ENCODE measurements at places on chromosomes 1 and 21.

DNA sequence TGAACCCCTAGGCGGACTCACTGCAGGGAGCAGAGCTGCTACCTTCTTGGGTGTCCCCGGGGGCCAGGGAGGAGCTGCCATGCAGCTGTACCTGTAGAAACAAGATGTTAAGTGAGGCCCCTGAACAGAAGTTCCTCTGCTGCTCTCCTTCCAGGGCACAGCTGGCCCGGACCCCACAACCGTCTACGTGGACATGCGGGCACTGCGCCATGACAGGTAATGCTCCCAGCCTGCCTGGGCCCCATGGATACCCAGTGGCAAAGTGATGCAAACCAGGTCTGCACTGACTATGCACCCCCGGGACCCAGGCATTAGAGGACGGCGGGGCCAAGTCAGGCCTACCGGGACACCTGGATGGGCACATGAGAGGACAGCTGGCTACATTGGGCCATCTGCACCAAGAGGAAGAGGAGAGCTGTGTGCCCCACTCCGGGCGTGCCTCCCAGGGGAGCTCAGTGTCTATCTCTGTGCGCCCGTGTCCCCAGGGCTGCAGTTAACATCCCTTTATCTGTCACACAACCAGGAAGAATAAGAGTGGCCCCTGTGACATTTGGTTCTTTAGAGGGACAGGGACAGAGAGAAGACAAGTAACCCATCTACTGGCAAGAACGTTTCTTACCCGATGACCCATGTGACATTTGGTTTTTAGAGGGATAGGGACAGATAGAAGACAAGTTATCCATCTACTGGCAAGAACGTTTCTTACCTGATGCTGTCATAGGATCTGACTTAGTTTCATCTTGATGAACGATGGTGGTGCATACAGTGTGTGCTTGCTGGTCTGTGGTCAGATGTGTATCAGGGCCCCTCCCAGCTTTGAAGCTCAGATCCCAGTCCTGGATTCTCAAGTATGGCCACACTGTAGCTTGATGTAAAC, 44.1 kb downstream of the S100B start:
- no peak for ATAC-seq

GRCh38 chr1:36590264-36590663, 107.6 kb upstream of the CSF3R start:
- ATAC-seq: no peak

DNA sequence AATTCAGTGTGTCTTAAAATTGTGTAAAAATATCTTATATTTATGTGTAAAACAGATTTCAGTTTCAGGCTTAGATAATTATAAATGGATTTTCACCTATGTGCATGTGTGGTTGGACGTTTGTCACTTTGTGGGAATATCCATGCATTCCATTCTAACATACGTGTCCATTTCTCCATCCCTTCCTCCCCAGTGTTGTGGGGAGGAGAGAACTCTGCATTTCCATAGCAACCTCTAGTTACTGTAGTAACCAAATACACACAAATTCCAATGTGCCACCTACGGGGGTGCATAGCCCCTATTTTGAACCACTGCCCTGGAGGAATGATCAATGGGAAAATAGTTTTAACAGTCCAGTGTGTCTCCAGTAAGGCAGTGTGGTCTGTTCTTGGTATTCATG, 79.0 kb downstream of the RASAL2 start:
- ATAC-seq: no peak

- peak; percentile 35 for ATAC-seq
These were observed 30.1 kb downstream of the TNFRSF1B start for GRCh38 chr1:12196641-12197482.

DNA sequence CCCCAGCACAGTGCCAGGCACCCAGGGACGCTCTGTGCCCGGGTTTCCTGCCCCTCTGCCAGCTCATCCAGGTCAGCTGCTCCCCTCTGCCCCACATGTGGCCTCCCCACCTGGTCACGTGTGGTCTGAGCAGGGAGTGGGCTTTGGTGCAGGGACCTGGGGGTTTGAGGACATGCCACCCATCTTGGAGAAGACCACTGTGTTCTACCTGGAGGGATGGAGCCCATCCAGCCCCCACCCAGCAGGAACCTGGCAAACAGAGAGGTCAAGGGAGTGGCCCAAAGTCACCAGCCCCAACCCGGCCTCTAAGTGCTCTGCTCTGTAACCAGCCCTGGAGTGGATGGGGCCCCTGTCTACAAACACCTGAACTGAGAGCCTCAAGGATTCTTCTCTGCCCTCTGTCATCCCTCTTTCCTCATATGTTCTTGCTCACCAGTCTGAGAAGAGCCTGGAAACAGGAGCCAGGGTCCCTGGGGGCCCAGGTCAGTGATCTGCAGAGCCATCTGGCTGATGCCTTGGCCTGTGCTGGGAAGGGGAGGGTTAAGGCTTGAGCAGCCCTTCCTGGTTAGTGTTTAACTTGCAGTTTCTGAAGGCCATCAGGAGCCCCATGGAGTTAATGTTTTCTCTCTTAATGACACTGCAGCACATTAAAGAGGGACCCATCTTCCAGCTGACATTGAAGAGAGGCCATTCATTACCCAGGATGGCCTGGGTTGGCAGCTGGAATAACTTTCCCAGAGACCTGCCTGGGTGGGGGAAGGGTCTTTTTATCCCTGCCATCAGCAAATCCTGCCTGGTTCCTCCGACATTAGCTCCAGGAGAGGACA, 235.4 kb downstream of the PTPRU start:
- no peak for ATAC-seq

DNA sequence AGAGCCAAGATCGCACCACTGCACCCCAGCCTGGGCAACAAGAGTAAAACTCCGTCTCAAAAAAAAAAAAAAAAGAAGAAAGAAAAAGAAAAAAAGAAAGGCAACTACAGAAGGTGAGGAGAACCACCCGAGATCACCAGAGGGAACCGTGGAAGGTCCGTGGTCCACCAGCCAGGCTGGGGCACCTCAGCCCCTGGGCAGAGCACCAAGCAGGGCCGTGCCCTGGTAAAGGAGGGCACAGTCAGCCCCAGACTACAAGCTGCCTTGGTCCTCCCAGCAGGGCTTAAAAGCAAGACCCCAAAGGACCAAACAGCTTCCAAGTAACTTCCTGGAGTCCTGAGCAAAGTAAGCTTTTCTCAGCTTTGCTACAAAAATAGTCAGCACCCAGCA, 8.8 kb upstream of the SAMD11 start:
- ATAC-seq: no peak

DNA sequence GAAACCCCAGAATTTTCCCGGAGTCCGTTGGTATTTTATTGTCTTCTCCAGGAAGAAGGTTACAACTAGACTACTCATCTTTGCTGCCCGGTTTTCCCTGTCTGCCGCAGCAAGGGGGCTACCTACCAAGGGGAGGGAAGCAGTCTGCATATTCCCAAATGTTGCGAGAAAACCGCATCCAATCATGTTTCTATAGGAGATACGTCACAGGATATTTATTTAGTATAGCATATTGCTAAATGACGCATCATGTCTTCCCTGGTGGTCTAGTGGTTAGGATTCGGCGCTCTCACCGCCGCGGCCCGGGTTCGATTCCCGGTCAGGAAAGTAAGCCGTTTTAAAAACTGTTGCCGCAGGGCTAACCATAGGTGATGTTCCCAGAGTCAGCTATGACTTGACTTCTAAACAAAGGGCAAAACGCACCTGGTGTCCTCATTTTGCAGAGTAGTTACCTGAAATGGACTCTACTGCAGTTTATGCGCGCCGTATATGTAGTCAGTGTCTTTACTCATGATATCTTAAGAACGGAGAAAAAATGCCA, 15.2 kb upstream of the ZNF692 start:
- ATAC-seq: peak; percentile 75

DNA sequence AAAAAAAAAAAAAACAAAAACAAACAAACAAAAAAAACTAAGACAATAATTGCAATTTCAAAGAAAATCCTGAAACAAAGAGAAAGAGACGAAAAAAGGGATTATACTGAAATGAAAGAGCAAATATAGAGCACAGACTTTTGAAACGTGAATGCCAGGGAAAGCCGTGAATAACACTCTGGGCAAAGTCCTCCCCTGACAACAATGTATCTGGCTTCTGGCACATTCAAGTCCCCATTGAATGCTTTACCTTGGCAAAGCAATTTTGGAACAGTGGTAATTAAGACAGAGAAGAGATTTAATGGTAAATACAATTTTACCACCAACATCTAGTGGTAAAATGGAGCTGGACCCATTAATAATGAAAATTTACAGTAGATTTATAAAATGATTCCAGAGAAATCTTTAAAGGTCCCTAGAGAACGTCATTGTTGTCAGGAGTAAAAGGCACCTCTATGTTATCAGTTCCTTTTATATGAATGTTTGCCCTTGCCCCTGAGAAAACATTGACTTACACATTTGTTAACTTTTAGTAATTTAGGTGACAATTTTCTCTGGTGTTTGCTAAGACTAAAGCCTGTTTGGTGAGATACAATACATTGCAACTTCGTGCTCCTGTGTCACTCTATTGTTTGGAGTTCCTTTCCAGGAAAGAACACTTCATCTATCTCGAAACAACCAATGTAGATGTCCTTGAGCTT, 89.7 kb downstream of the GREM2 start:
- ATAC-seq: no peak

DNA sequence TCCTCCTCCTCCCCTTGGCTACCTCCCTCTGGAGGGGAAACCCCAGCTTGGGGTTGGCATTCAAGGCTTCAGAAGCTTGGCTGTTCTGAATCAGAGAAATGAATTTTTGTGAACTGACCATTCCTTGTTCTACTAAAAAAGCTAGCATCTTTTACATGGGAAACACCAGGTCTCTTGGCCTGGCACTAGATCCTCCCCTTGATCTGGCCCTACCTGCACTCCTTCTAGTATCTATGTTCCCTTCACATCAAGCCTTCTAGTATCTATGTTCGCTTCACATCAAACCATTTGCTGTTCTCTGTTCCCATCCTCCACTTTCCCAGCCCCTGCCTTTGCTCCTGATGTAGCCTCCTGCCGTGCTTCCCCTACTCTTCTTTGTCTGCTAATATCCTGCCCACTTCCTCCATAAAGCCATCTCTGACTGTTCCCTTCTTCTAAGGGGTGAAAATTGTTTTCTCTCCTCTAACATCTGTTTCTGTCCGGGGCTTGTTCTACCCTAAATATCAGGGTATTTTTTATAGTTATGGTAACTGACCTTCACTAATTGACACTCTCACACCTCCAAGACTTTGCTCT, 25.8 kb downstream of the FAM151A start:
- no peak for ATAC-seq

- no peak for ATAC-seq
These were observed 119.0 kb upstream of the NRIP1 start for GRCh38 chr21:15183813-15184257.

- no peak for ATAC-seq
These were observed 73.5 kb downstream of the SIK1 start for GRCh38 chr21:43353282-43354025.

GRCh38 chr1:44453798-44454349, 48.8 kb downstream of the RNF220 start:
- ATAC-seq: no peak

GRCh38 chr1:33111965-33112364, 31.0 kb downstream of the AZIN2 start:
- no peak for ATAC-seq

- ATAC-seq: no peak
These were observed 4.4 kb upstream of the OSBPL9 start for GRCh38 chr1:51612447-51612961.

- peak; percentile 11 for ATAC-seq
These were observed 610 bp downstream of the COL6A2 start for GRCh38 chr21:46098303-46099141.

DNA sequence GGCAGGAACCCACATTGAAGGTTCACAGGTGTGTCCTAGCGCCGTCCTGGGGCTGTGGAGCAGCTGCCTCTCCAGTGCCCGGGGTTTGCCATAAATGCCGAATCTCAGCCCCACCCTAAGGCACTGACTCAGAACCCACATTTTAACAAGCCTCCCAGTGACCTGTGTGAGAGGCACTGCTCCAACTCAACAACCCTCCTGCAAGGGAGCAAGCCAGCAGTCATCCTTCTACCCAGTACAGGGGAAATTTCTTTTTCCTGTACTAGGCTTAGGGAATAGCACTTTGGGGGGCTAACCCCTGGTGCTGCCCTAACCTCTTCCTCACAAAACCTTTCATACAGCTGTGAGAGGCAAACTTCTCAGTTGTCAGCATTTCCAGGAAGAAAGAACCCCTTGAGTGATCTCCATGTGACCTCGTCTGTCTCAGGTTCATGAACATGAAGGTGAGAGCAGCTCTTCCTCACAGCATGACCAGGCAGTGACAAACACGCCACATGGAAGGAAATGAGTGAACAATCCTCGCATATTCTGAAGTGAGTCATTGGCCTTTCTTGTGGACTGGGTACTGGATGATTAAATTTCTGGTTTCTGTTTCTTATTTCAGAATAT, 11.4 kb upstream of the BCAR3 start:
- peak; percentile 92 for ATAC-seq

DNA sequence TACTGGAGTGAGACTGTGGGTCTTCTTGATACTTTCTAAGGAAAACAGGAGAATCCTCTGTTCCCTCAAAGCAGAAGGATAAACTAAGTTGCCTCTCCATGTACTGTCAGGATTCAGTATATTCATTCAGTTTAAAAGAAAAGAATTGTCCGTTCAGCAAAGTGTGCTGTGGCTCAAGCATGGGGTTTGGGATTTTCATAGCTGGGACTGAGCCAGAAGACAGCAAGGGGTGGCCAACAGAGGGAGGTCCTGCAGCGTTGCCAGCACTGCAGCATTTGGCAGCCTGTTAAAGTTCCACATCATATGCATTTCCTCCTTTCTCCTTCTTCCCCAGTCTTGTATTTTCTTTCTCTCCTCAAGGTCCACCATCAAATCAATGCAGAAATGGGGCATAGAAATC, 75.1 kb downstream of the DTL start:
- ATAC-seq: no peak

DNA sequence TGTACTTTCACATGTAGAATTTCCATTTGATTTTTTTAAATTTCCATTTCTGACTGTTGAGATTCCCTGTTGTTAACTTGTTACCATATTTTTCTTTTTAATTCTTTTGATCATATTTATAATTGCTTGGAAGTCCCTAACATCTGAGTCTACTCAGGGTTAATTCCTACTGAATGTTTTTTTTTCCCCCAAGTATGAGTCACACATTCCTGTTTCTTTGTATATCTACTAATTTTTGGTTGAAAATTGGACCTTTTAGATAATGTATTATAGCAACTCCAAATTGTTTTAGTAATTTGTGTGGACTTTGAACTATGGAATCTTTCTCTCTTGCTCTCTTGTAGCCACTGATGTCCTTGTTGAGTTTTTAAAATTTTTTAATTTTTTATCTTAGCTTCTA, 54.6 kb downstream of the STXBP3 start:
- no peak for ATAC-seq

GRCh38 chr1:160217481-160218051, 12.4 kb downstream of the PEA15 start:
- no peak for ATAC-seq

GRCh38 chr1:42941640-42942330, 16.9 kb downstream of the SLC2A1 start:
- ATAC-seq: no peak

GRCh38 chr1:110242062-110242461, 31.9 kb downstream of the KCNC4 start:
- ATAC-seq: no peak

DNA sequence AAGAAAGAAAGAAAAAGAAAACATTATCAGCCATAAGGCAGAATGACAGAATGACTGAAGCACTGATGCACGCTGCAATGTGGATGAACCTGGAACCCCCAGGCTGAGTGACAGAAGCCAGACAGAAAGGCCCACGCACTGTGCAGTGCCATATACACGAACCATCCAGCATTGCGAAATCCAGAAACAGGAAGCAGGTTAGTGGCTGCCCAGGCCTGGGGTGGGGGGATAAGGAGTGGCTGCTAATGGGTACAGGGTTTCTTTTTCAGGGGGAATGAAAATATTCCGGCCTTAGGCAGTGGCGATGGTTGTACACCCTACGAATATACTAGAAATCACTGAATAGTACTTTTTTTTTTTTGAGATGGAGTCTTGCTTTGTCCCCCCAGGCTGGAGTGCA, 57.0 kb downstream of the CHD5 start:
- ATAC-seq: no peak

All from activated CD4-positive, CD25-positive, alpha-beta regulatory T cell treated with anti-CD3 and anti-CD28 coated beads, Interleukin-2, amount 50 U/mL, for 24 hours (primary cell).